ENCODE measurements at places on chromosomes 16 and 17. TPM values are rescaled to one million over a fixed set of nuclear protein-coding genes. Genes with fewer than 3 reads are reported as not detected.

The KRT25 gene
- total RNA-seq = not detected

The ACSF3 gene
- 12.2 TPM for total RNA-seq

The LDHD gene
- 6.7 TPM for total RNA-seq

The ACE gene
- total RNA-seq = 6.9 TPM

The NPTX1 gene
- total RNA-seq = 6.7 TPM

The ZMYND15 gene
- 0.23 TPM for total RNA-seq

The CCL4L2 gene
- total RNA-seq = 0.46 TPM

The GP1BA gene
- not detected for total RNA-seq

The EME1 gene
- 1.4 TPM for total RNA-seq

The KRT17 gene
- total RNA-seq = not detected

The UQCRC2 gene
- total RNA-seq = 315 TPM

The KLHL10 gene
- not detected for total RNA-seq

The CA4 gene
- 1.8 TPM for total RNA-seq
